ENCODE measurements at places on chromosomes 7 and 10.

DNA sequence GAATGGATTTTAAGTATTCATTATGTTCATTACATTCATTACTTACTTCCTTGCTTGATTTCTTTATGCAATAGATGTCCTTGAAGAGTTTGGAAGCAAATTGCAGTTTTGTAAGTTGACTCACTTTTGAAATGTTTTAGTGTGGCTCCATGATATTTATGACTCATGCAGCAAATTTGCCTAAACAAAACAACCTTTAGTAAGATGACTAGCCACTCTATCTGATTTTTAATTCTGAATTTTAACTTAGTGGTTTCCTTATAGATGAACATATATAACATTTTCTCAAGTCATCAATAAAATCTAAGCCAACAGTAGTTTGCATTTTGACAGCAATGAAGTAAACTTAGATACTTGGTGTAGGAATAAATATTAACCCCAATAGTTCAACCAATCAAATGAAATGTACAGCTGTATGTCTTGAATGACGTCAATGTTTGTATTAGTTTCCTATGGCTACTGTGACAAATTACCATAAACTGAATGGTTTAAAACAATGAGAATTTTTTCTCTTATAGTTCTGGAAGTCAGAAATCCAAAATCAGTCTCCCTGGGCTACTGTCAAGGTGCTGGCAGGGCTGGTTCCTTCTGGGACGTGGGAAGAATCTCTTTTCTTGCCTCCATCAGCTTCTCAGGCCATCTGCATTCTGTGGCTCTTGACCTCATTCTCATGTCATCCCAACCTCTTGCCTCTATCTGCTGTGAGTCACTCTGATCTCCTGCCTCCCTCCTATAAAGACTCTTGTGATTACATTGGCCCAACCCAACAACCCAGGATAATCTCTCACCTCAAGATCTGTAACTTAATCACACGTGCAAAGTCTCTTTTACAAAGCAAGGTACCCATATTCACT is 73.4 kb downstream of the AHR start:
- DNase-seq, result no peak

DNA sequence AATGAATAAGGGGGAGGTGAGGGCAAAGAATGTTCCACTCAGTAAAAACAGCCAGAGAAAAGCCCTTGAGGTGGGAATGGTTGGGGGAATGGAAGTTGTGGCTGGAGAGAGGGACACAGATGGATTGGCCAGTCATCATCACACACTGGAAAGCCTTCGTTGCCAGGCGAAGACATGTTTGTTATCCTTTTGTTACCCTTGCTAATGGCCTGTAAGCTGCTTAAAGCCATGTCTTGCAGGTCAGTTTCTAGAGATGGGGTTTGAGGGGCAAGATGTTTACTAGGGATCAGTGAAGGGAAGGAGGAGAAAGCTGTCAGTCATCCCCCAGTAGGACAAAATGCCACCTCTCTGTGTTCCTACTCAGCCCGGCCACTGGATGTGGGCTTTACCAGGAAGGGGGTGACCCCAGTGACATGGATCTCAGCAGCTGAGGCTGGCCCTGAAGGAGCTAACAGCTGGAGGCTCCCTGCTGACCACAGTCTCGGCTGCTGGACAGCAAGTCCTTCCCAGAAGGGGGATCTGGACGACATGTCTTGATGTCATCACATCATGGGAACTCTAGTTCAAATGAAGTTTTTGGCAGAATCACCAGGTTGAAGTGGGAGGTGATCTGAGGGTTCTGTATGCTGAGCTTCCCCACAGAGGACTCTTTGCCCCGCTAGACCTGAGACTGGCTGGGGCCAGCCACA is 66.2 kb downstream of the TBXAS1 start:
- no peak for DNase-seq

- DNase-seq, result no peak
These were observed 17.1 kb downstream of the SMKR1 start for GRCh38 chr7:129519464-129519863.

DNA sequence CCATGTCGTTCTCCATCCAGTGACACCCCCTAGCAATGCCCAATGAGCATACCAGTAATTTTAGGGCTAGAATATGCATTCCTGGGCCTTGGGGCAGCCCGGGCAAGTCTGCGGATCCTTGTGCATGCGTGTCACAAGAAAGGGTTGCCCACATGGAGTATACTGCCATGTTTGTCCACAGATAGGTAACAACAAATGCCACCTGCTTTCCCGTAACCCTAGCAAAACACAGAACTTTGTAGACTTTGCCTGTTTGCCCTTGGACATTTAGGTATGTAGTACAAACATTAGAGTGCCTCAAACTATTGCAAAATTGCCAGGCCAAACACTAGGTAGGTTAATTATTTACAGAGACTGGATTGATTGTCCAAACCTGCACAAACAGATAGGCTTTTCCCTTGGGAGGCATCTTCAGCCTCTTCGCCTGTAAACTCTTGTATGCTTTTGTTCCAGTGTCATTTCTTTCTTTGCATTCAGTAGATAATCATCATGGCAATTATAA is 117.0 kb downstream of the ADCY1 start:
- DNase-seq, result no peak

GRCh38 chr10:116836902-116837523 is 12.3 kb upstream of the ENO4 start:
- DNase-seq, result no peak

DNA sequence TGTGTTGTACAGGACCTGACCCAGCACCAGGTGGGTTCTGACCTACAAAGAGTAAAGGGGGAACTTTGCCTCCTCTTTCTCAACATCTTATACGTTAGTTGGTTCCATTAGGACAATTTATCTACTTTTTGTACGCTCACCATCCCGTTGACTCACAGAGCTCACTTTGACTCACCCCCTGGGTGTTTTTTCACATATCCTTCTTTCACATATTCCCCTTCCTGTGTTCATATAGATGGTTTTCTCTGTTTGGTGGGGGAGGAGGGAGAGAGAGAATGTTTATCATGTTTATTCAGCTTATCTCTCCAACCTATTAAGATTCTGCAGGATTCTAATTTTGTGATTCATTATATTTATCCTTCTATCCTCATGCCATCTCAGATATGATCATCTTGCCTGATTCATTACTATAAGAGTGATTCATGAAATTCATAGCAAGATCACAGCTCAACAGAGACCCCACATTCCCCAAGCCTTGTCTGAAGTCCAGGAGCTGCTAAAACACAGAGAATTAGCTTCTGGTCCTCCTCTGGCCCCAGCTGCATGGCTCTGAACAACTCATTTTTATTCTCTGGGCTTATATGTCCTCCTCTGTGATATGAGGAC is 37.2 kb downstream of the PRSS2 start:
- peak; percentile 23 for DNase-seq

DNA sequence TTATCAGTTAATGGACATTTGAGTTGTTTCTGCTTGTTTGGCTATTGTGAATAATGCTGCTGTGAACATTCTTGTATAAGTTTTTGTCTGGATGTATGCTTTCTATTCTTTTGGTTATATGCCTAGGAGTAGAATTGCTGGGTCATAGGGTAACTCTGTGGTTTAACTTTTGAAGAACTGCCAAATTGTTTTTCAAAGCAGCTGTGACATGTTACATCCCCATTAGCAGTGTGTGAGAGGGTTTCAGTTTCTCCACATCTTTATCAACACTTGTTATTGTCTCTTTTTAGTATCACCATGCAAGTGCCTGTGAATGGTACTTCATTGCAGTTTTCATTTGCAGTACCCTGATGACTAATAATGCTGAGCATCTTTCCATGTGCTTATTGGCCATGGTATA is 2.1 kb upstream of the NDUFB8 start:
- no peak for DNase-seq

- DNase-seq, result no peak
These were observed 106.2 kb upstream of the INHBA start for GRCh38 chr7:41809116-41809515.

Data from GM06990 (cell line).